ENCODE measurements at places on chromosomes 6 and 20. TPM values are rescaled to one million over a fixed set of nuclear protein-coding genes. Genes with fewer than 3 reads are reported as not detected.
A peak's percentile ranks its signal among the peaks of the same experiment; 100 is the strongest.

DNA sequence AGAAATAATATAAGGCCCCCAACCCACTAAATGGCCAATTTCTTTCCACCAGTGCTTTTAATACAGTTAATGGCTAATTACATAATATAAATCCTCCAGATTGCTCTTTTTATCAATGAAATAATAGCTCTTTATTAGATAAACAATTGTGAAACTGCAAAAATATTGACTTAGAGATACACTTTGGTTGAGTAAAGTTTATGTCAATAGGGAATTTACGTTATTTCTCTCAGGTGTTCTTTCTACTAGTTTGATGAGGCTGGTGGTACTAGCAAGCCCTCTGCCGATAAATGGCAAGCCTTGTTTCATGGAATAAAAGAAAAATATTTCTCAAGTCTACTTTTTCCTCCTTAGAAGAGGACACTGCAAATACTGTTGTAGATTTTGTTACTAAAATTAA, 18.9 kb downstream of the RFX6 start:
- H3K27ac ChIP-seq = no peak overlapping the region
- no peak for DNase-seq
- no peaks in the 10 kb centered on the region for H3K36me3 ChIP-seq
- peaks cover 76% of the 10 kb centered on the region for H3K27me3 ChIP-seq
- H3K4me3 ChIP-seq = no peak overlapping the region
- H3K4me1 ChIP-seq = no peaks in the 10 kb centered on the region

GRCh38 chr6:18579869-18580268, 192.7 kb downstream of the RNF144B start:
- H3K27me3 ChIP-seq = peaks cover 31% of the 10 kb centered on the region
- no peaks in the 10 kb centered on the region for H3K36me3 ChIP-seq
- no peak overlapping the region for H3K4me3 ChIP-seq
- peaks cover 1% of the 10 kb centered on the region for H3K4me1 ChIP-seq
- no peak for DNase-seq

DNA sequence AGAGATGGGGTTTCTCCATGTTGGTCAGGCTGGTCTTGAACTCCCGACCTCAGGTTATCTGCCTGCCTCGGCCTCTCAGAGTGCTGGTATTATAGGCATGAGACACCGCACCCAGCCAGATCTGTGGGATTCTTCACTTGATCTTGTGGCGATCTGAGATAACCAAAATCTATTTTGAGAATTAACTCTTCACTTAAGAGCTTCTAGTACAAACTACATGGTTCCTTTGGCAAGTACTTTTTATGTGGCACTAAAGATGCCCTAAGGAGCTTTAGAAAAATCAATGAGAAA, 37.8 kb upstream of the TFB1M start:
- no peak overlapping the region for H3K4me3 ChIP-seq
- no peak for DNase-seq
- H3K36me3 ChIP-seq = no peaks in the 10 kb centered on the region
- H3K27me3 ChIP-seq = no peaks in the 10 kb centered on the region
- H3K27ac ChIP-seq = no peak overlapping the region

GRCh38 chr6:4870821-4871494, 94.8 kb downstream of the CDYL start:
- no peak overlapping the region for H3K27ac ChIP-seq
- no peaks in the 10 kb centered on the region for H3K27me3 ChIP-seq
- peak; percentile 6 for DNase-seq
- H3K4me3 ChIP-seq = no peak overlapping the region
- H3K36me3 ChIP-seq = peaks cover 3% of the 10 kb centered on the region

DNA sequence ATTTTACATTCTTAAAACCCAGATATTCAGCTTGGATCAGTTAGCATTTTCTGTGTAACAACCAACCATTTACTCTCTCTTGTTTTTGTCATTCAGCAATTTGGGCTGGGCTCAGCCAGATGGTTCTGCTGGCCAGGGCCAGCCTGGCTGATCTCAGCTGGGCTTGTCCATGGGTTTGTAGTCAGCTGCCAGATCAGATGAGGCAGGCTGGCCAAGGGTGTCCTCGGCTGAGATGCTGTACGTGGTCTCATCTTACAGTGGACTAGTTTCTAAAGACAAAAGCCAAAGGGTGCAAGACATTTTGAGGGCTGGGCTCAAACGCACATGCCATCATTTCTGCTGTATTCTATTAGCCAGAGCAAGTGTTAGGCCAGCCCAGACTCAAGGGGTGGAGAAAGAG, 16.0 kb upstream of the FAM210B start:
- H3K27me3 ChIP-seq = peaks cover 36% of the 10 kb centered on the region
- no peak overlapping the region for H3K4me3 ChIP-seq
- no peaks in the 10 kb centered on the region for H3K36me3 ChIP-seq

GABRR1 gene
- total RNA-seq = not detected

GRCh38 chr6:79334674-79335073, 100.2 kb upstream of the HMGN3 start:
- H3K27me3 ChIP-seq = no peaks in the 10 kb centered on the region
- H3K4me1 ChIP-seq = peaks cover 9% of the 10 kb centered on the region
- H3K4me3 ChIP-seq = no peak overlapping the region
- no peak for DNase-seq
- H3K36me3 ChIP-seq = peaks cover 3% of the 10 kb centered on the region
- no peak overlapping the region for H3K27ac ChIP-seq

TNFRSF6B gene
- 12.3 TPM for total RNA-seq

MRPS18A gene
- total RNA-seq = 79.5 TPM

DNA sequence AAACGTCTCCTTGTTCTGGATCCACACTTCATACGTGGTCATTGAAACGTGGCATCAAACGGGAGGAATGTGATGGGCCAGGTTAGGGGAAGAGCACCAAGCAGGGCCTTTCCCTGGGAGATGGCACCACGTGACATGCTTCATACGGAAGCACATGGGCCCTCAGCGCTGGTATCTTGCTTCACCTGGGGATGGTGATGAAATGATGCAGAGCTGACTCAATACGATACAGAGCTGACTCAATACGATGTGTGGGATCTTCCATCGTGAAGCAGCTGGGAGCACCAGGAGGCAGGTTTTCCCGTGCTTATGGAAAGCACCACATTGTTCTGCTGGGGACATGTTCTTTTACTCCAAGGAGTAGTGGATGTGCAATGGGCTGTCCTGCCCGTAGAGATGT, 22.5 kb upstream of the TAGAP start:
- peaks cover 53% of the 10 kb centered on the region for H3K27me3 ChIP-seq
- DNase-seq = peak; percentile 86
- no peak overlapping the region for H3K4me3 ChIP-seq
- H3K27ac ChIP-seq = no peak overlapping the region
- H3K4me1 ChIP-seq = peaks cover 15% of the 10 kb centered on the region

UBD gene
- not detected for total RNA-seq

DNA sequence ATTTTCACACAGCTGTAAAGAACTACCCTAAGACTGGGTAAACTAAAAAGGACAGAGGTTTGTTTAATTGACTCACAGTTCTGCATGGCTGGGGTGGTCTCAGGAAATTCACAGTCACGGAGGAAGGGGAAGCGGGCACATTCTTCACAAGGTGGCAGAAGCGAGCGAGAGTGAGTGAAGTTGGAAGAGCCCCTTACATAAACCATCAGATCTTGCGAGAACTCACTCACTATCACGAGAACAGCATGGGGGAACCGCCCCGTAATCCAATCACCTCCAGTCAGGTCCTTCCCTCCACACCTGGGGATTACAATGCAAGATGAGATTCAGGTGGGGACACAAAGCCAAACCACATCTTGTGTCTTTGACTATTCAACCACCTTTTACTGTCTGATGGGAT, 700.5 kb downstream of the TENT5A start:
- no peak overlapping the region for H3K27ac ChIP-seq
- H3K4me1 ChIP-seq = peaks cover 4% of the 10 kb centered on the region
- DNase-seq = no peak
- no peaks in the 10 kb centered on the region for H3K36me3 ChIP-seq
- H3K4me3 ChIP-seq = no peak overlapping the region

GRCh38 chr20:63574156-63574828, at the start of gene HELZ2:
Gene HELZ2 (minus strand): TSS chr20:63574239. CDS start chr20:63572385, 1,854 bp downstream.
- no peaks in the 10 kb centered on the region for H3K4me1 ChIP-seq
- no peaks in the 10 kb centered on the region for H3K27me3 ChIP-seq
- peak within 1 kb of the TSS; percentile 78 for H3K4me3 ChIP-seq

GRCh38 chr6:109239651-109240321, 142.5 kb downstream of the CD164 start:
- no peak overlapping the region for H3K27ac ChIP-seq
- no peak overlapping the region for H3K4me3 ChIP-seq
- no peak for DNase-seq

Measured in MCF 10A (cell line).